NCI-H1417 treated with DMSO at 0.1 percent for 48 hours (cell line): ENCODE measurements at places on chromosomes 13 and 19.

DNA sequence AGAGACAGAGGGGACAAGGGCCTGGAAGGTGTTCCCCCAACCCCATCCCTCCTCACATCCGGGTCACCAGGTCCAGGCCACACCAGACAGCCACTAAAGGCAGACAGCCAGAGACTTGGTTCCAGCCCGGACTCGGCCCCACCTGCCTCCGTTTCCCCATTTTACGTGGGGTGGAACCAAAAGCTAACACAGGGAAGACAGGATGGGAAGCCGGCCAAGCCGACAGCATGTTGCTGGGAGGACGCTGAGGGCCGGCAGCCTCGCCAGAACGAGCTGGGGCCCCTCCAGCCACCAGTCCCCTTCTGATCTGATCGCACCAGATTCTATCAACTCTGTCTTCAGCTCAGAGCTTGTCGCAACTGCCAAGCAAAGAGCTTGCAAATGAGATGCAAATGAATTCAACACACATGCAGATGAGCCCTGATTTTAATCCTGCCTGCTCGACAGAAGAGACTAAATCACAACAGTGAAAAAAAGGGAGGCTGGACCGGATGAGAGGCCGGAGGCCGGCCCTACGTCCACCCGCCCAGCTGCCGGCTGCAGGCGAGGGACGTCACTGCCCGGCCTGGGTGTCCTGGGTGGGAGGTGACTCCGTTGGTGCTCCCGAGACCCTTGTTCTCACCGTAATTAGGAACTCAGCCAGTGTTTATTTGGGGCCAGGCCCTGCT lies 17.5 kb upstream of the SHC2 start:
- DNase-seq, result no peak

- DNase-seq, result no peak
Measured at GRCh38 chr19:46031781-46032596, 8.8 kb downstream of the IGFL4 start.

DNA sequence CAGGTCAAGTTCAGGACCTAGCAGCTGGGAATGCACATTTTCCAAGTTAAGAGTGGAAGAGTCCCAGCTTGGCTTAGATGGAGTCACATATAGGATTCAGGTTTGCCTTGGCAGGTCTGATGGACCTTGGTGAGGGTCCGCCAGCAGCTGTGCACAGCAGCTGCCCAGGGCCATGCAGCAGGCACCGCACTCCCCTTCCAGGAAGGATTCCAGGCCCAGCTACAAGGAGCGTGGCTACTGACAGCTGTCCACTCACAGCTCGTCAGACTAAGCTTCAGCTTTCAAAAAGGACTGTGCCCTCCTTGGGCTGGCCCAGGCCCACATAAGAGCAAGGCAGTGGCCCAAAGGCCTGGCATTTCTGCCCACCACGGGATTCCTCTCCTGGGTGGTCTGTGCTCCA lies 68.4 kb downstream of the ALOX5AP start:
- no peak for DNase-seq

- no peak for DNase-seq
Measured at GRCh38 chr13:33611121-33611805, 206.7 kb upstream of the RFC3 start.

GRCh38 chr13:35920816-35921215 lies 210.4 kb downstream of the DCLK1 start:
- no peak for DNase-seq

DNA sequence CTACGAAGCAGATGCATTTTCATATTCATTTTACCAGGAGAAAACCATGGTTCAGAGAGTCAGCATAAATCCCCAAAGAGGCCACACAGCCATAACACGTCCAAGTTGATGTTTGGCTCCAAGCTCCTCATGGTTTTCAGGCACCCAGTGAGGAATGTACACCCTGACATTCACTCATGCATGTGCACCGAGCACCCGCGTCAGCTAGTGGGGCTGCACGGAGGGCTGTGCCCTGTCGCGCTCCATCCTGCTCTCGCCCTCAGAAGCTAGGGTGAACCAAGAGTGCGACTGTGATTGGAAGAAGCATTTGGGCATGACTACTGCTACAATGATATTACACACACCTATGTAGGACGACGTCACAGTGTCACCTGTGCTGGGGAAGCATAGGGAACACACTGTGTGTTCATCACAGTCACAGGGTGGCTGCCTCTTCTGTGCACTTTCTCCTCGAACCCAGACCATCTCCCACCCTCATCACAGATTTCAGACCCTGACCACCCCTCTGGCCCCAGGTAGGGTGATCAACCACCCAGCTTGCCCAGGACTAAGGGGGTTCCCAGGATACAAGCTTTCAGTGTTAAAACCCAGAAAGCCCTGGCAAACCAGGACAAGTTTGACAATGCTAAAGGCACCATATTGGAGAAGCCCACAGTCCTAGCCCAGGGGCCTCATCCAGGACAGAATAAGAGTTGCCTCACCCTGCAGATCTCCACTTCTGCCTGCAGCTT lies 148.6 kb upstream of the ZNF507 start:
- no peak for DNase-seq

- no peak for DNase-seq
Measured at GRCh38 chr19:55116232-55116858, 1.1 kb downstream of the PPP1R12C start.

- no peak for DNase-seq
Measured at GRCh38 chr13:76884186-76884906, 1.9 kb downstream of the KCTD12 start.

GRCh38 chr19:39173502-39173991 lies 23.2 kb upstream of the NCCRP1 start:
- DNase-seq, result no peak

DNA sequence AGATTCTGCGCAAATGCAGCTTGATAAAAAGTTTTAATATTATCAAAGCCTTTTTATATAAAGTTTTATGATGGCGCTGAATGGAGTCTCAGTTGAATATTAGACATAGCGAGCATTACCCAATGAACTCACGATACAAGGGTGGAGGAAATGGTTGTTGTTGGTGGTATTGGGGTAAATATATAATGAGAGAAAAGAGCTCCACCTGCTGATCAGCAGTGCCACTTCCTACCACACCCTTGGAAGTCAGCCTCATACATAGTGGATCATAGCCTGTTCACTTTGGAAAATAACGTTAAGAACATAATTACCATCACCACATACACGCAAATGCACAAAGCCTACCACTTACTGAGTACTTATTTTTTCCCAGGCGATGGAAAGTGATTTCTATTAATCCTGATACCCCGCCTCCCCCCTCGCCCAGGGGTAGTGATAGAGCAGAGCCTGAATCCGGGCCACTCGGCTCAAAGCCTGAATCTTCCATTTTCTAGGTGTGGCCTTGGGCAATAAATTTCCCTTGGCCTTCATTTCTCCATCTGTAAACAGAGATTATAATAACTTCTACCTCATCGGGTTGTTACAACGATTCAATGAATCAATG lies 358.3 kb downstream of the KLF5 start:
- DNase-seq, result no peak

DNA sequence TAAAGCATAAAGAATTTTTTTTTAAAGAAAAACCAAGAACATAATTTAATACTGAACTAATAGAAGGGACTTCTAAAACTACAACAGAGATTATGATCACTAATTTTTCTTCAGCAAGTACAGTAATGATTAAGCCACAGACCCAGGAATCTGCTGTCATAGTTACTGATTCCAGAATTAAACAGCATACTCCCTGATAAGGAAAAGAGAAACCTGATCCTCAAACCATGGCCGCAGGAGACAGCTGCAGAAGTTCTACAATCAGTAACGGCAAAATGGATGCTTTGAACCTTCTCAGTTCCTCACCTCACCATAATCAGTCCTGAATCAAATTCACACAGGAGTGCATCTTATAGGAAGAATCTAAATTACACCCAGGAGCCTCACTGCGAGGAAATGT lies 939.0 kb upstream of the SLITRK1 start:
- DNase-seq, result no peak

DNA sequence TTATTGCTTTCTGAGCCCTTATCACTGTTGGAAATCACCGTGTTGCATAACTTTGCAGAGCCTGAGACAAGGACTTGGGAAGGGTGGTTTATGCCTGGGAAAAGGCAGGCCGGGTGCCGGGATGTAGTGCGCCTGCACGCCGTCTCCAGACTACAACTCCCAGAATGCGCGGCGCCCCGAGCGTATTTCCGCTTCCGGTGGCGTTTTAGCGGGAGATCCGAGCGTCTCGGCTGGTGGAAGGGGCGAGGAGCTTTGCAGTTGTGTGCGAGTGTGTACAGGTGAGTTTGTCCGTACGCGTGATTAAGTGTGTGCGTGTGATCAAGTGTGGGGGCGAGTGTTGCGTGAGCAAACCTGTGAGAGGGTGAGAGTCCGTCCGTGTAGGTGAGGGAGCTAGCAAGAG lies 75.4 kb downstream of the PEG3 start:
- DNase-seq, result no peak

- no peak for DNase-seq
Measured at GRCh38 chr13:79382545-79383275, 23.3 kb downstream of the RBM26 start.

DNA sequence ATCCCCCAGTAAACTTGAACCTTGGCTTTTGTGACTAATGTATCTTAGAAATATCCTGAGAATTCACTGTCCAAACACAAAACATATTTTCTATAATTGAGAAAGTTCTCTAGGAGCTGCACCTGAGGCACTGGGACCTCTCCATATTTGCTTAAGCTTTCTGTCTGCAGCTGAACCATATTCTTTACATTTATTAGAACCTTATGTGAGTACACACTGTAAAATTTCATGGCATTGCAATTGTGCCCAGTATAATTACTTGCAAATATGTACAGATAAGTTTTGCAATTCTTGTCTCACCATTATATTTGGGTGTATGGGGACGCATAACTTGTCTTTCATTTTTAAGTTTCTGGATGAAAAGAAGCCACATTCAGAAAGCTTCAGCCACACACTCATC lies 280.7 kb upstream of the KLHL1 start:
- no peak for DNase-seq

DNA sequence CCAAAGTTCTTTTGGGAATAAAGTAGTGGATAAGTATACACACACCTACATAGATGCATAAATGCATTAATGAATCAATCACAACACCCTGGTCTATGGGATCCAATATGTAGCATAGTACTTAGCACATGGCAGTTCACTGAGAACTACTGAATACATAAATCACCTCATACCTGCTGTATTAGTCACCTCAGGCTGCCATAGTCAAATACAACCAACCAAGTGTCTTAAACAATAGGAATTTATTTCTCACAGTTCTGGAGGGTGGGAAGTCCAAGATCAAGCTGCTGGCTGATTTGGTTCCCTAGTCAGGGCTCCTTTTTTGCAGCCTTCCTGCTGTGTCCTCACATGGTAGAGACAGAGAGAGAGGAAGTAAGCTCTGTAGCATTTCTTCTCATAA lies 228.2 kb downstream of the NHLRC3 start:
- no peak for DNase-seq

DNA sequence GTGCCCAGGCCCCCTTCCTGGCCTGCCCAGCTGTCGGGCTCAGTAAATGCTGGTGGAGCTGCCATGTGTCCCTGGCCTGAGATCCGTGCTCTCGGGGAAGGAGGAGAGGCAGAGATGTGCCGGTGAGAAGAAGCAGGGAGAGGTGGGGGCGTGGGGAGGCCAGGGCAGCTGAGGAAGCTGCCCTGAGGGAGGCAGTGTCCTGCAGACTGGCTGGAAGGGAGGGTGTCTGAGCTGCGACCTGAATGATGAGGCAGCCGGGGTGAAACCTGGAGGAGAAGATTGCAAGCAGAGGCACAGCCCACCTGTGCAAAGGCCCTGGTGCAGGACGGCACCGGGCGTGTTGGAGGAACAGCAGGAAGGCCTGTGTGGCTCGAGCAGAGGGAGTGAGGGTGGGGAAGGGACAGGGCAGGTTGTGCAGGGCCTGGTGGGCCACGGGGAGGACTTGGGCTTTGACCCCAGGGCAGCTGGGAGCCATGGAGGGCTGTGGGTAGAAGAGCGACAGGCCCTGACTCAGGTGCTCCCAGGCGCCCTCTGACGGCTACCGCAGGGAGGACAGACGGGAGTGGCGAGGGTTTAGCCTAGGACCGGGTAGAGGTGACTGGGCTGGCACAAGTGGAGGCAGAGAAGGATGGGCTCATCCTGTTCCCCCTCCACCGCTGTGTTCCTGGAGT lies 14.0 kb upstream of the CELF5 start:
- DNase-seq, result no peak

DNA sequence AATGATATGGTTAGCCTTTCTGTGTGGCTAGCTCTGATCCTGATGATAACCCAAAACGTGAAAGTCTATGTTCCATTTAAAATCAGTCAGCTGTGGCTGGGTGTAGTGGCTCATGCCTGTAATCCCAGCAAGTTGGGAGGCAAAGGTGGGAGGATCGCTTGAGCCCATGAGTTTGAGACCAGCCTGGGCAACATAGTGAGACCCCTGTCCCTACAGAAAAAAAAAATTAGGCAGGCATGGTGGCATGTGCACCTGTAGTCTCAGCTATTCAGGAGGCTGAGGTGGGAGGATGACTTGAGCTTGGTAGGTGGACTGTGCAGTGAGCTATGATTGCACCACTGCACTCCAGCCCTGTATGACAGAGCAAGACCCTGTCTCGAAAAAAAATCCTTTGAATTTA lies 1.1 kb upstream of the EID2B start:
- no peak for DNase-seq

DNA sequence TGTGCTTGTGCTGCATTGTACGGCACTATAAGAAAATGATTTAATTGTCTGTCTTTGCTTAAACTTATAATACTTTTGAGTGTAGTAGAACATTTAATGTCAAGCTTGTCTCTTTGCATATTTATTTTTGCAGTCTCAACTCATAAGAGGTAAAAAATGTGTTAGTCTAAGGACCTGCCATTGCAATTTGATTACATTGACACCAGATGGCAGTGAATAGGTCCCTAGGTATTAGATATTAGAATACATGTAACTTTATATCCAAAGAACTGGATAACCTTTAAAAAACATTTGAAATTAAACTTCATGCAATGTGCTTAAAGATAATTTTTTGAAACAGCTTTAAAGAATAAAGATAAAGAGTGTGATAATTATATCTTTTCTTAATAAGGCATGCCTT lies 1421.3 kb downstream of the OLFM4 start:
- DNase-seq, result no peak

- no peak for DNase-seq
Measured at GRCh38 chr19:19064098-19064722, 416 bp downstream of the SLC25A42 start.

GRCh38 chr13:27627380-27627779 lies 5.7 kb downstream of the POLR1D start:
- DNase-seq, result no peak

GRCh38 chr13:20128459-20128931 lies 32.4 kb downstream of the GJA3 start:
- no peak for DNase-seq

- no peak for DNase-seq
Measured at GRCh38 chr19:16367261-16367683, 42.6 kb downstream of the KLF2 start.

GRCh38 chr19:16141043-16141442 lies 2.4 kb upstream of the HSH2D start:
- DNase-seq, result no peak
